ENCODE measurements at places on chromosomes 2 and 18. TPM values are rescaled to one million over a fixed set of nuclear protein-coding genes. Genes with fewer than 3 reads are reported as not detected.
A peak's percentile ranks its signal among the peaks of the same experiment; 100 is the strongest.

GRCh38 chr2:239355139-239355538 is 45.7 kb downstream of the HDAC4 start:
- peak overlapping the region; percentile 58 for H3K27ac ChIP-seq
- DNase-seq = peak; percentile 92
- no peaks in the 10 kb centered on the region for H3K27me3 ChIP-seq
- peaks cover 4% of the 10 kb centered on the region for H3K4me1 ChIP-seq
- H3K36me3 ChIP-seq = peaks cover 17% of the 10 kb centered on the region
- H3K4me3 ChIP-seq = no peak overlapping the region

GRCh38 chr2:152611458-152612231 is 105.6 kb downstream of the PRPF40A start:
- H3K4me1 ChIP-seq = peaks cover 5% of the 10 kb centered on the region
- H3K4me3 ChIP-seq = no peak overlapping the region
- H3K27me3 ChIP-seq = no peaks in the 10 kb centered on the region
- peak overlapping the region; percentile 60 for H3K27ac ChIP-seq
- peak; percentile 85 for DNase-seq
- peaks cover 5% of the 10 kb centered on the region for H3K36me3 ChIP-seq

DNA sequence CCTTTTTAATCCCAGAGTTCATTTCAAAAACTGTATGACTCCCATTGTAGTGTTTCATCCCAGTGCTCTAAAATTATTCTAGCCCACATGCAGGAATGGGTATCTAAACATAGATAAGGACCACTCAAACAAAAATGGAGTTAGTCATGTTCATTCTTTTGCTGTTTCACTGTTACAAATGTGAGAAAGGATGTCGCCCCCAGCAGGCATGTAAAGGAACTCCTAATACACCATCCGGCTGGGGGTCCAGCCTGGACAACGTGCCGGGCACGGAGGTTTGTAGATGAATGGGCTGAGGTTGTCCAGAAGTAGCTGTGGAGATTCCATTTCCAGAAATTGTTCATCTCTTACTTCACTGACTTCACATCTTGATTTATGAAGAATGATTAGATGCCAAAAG is 101.9 kb upstream of the RAB12 start:
- H3K27ac ChIP-seq = no peak overlapping the region
- no peaks in the 10 kb centered on the region for H3K36me3 ChIP-seq
- DNase-seq = no peak
- peaks cover 13% of the 10 kb centered on the region for H3K27me3 ChIP-seq

Gene TNFRSF11A
- total RNA-seq = 2.0 TPM

GRCh38 chr2:239184968-239185903 is 215.6 kb downstream of the HDAC4 start:
- H3K27ac ChIP-seq = no peak overlapping the region
- H3K36me3 ChIP-seq = peaks cover 61% of the 10 kb centered on the region
- H3K4me3 ChIP-seq = no peak overlapping the region
- H3K4me1 ChIP-seq = peaks cover 12% of the 10 kb centered on the region
- no peaks in the 10 kb centered on the region for H3K27me3 ChIP-seq

DNA sequence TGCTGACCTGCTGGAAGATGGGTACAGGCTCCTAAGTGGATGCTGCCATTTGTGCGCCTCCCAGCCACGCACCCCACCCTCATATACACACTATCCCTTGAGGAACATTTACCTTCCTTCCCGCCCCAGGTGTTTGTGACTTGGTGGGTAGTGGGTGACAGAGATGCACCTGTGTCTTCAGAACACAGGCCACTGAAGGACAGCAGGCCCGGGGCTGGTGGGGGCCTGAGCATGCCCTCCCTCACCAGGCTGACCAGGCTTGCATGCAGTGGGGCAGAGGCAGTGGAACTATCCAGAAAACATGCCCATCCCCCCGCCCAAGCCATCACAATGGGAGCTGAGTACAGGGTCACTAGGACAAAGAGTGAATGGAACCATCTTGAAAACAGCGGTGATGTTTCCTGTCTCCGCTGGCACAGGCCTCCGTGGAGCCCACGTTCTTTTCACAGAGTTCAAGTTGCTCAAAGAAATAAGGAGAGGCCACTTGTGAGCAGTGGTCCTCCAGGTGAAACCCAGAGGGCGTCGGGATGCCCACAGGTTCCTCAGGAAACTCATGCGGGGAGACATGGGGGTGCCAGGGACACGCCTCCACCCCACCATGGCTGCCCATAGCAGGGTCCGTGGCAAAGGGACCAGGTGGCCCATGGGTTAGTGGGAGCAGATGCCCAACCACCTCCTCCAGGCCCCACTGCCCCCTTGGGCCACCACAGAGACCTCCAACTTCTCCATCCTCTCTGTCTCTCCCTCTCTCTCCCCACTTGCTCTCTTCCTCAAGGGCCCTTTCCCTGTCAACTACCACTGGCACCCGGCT is 90.9 kb downstream of the MALT1 start:
- H3K4me1 ChIP-seq = peaks cover 3% of the 10 kb centered on the region
- H3K36me3 ChIP-seq = no peaks in the 10 kb centered on the region
- peaks cover 11% of the 10 kb centered on the region for H3K27me3 ChIP-seq
- H3K27ac ChIP-seq = no peak overlapping the region
- no peak overlapping the region for H3K4me3 ChIP-seq

DNA sequence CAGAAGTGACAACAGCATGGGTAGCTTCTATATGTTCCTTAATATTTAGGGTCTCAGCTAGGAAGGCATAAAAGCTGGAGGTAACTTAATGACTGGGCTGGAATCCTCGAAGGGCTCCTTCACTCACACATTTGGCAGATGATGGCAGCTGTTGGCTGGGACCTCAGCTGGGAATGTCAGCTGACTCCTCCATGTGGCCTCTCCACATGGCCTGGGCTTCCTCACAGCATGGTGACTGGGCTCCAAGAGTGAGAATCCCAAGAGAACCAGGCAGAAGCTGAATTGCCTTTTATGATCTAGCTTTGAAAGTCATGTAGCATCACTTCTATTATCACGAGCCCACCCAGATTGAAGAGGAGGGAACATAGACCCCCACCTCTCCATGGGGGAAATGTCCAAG is 54.9 kb downstream of the TET3 start:
- H3K27ac ChIP-seq = no peak overlapping the region
- H3K4me1 ChIP-seq = peaks cover 40% of the 10 kb centered on the region
- DNase-seq = peak; percentile 27
- no peaks in the 10 kb centered on the region for H3K36me3 ChIP-seq

DNA sequence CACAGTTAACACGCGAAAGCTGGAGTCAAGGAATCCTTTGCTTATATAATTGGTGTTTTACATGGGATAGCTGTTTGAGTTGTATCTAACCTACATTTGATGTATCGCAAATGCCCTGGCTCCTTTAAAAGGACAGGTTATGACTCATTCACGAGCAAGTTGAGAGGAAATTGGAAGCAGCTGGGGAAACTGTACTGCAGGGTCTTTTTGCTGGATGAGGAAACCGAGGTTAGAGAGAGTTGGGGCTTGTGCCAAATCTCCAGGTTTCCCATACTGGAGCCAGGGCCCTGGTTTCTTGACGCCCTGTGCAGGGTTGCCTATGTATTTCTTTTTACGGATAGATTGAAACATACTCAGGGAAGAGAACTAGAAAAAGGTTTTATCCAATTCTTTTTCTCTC is 60.0 kb upstream of the SPTBN1 start:
- peaks cover 1% of the 10 kb centered on the region for H3K4me1 ChIP-seq
- no peaks in the 10 kb centered on the region for H3K36me3 ChIP-seq
- DNase-seq = peak; percentile 18
- H3K27ac ChIP-seq = no peak overlapping the region
- H3K27me3 ChIP-seq = no peaks in the 10 kb centered on the region

Gene LYPD6B
- not detected for total RNA-seq

- H3K36me3 ChIP-seq = no peaks in the 10 kb centered on the region
- H3K27me3 ChIP-seq = no peaks in the 10 kb centered on the region
- no peak overlapping the region for H3K4me3 ChIP-seq
- no peak for DNase-seq
Observed at GRCh38 chr2:8086796-8087479, 594.9 kb upstream of the ID2 start.

DNA sequence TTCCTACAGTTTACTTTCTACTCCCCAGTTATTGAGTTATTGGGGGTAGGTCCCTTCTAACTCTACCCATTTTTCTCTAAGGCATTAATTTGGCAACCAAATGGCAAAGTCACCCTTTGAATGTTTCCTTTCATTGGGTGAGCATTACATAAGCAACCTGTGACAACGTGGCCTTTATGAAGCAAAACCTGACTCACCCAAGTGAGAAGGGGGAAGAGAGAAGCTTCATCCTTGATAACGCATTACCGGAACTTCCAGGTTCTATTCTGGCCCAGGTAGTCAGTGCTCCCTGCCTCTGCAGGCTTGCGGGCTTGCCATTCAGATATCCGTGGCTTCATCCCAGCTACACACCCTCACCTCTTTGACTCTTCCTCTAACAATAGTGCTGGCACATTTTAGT is 39.1 kb upstream of the FAM124B start:
- no peak overlapping the region for H3K4me3 ChIP-seq
- H3K27ac ChIP-seq = no peak overlapping the region
- no peaks in the 10 kb centered on the region for H3K27me3 ChIP-seq

Gene LHCGR
- 0.44 TPM for total RNA-seq

Gene FSHR
- total RNA-seq = 0.31 TPM

DNA sequence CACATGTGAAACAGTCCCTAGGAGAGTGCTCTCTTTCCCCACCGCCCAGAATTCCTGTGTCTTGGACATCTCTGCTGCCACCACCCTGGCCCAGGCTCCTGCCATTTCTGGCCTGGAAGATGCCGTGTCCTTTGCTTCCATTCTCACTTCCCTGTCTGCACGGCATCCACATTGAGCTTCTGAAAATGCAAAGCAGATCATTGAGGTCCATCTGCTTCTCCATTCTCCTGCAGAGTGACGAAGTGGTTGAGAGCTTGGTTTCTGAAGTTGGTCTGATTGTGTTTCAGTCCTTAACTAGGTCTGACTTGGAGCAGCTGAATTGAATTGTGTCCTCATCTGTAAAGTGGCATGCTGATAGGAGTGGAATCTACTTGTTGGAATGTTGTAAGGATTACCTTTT is 98.7 kb upstream of the MGAT5 start:
- no peak for DNase-seq
- H3K4me1 ChIP-seq = peaks cover 28% of the 10 kb centered on the region
- peaks cover 7% of the 10 kb centered on the region for H3K36me3 ChIP-seq
- no peak overlapping the region for H3K4me3 ChIP-seq

GRCh38 chr18:56267334-56267733 is 371.1 kb downstream of the TXNL1 start:
- DNase-seq = no peak
- H3K4me3 ChIP-seq = no peak overlapping the region
- no peaks in the 10 kb centered on the region for H3K36me3 ChIP-seq
- H3K27ac ChIP-seq = no peak overlapping the region
- peaks cover 9% of the 10 kb centered on the region for H3K4me1 ChIP-seq
- no peaks in the 10 kb centered on the region for H3K27me3 ChIP-seq

DNA sequence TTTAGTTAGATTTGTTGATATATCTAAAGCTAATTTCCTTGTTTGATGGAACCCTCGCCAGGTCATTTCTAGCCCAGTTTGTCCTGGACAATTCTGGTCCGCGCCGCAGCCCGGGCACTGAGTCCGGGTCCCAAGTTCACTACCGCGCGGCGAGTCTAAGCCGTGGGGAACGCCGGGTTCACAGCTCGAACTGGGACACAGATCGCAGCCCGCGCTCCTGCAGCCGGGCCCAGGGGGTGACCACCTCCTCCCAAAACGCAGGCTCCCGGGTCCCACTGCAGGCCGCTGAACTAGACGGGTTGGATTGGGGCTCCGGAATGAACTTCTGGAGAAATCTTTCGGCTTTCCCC is 681 bp downstream of the ACADL start:
- H3K4me1 ChIP-seq = no peaks in the 10 kb centered on the region

Gene IL1R1
- total RNA-seq = 7.5 TPM

Gene TSHZ1
- total RNA-seq = 16.0 TPM

- no peak overlapping the region for H3K27ac ChIP-seq
- peaks cover 41% of the 10 kb centered on the region for H3K36me3 ChIP-seq
- no peak for DNase-seq
- no peaks in the 10 kb centered on the region for H3K4me1 ChIP-seq
- no peak overlapping the region for H3K4me3 ChIP-seq
- no peaks in the 10 kb centered on the region for H3K27me3 ChIP-seq
Observed at GRCh38 chr2:38682008-38682575, 16.2 kb downstream of the GALM start.

DNA sequence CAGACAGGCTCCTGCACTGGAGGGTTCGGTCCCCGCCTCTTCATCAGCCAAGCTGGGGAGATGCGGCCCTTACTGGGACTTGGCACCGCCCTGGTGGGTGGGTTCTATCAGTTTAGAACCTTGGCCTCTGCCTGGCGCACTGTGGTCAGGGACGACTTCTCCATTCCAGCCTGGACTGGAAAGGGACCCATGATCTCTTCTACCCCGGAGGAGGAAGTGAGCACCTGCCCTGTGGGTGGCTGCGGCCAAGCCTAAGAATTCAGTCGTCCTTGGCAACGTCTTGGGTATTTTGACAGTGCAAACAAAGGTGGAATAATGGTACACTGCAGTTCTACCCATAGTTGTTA is 106.9 kb upstream of the CD302 start:
- H3K27ac ChIP-seq = no peak overlapping the region
- peak; percentile 44 for DNase-seq
- peaks cover 16% of the 10 kb centered on the region for H3K27me3 ChIP-seq

Gene SEH1L
- total RNA-seq = 16.6 TPM

GRCh38 chr2:12178289-12179080 is 432.1 kb downstream of the LPIN1 start:
- H3K4me3 ChIP-seq = no peak overlapping the region
- peaks cover 35% of the 10 kb centered on the region for H3K4me1 ChIP-seq
- no peaks in the 10 kb centered on the region for H3K27me3 ChIP-seq
- no peak overlapping the region for H3K27ac ChIP-seq

DNA sequence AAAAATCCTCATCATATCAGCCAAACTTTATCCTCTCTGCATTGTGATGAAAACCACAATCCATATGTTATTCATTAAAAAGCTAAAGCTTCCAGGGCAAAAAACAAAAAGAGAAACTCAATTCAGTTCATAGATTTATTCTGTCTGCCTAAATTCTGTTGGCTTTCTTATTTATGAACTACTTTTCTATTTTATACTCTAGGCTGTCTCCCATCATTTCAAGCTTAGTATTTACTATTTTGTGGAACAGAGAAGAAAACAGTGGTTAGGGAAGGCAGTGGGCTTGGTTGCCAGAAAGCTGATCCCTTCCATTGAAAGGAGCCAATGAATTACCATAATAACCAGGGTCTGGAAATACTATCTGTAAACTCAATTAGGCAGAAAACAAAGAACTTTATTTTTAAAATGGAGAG is 71.8 kb downstream of the RAPH1 start:
- peaks cover 14% of the 10 kb centered on the region for H3K36me3 ChIP-seq
- no peaks in the 10 kb centered on the region for H3K4me1 ChIP-seq
- H3K4me3 ChIP-seq = no peak overlapping the region
- peak overlapping the region; percentile 73 for H3K27ac ChIP-seq
- no peaks in the 10 kb centered on the region for H3K27me3 ChIP-seq

Gene CD8A
- total RNA-seq = 0.09 TPM

Gene MRPS9
- total RNA-seq = 31.0 TPM

Gene ANKRD30B
- total RNA-seq = under 0.01 TPM

Gene CPLX4
- not detected for total RNA-seq

Gene QPCT
- 6.3 TPM for total RNA-seq

- H3K4me3 ChIP-seq = peak overlapping the region; percentile 90
- DNase-seq = no peak
- peaks cover 5% of the 10 kb centered on the region for H3K4me1 ChIP-seq
- H3K27me3 ChIP-seq = no peaks in the 10 kb centered on the region
- peaks cover 7% of the 10 kb centered on the region for H3K36me3 ChIP-seq
Observed at GRCh38 chr18:67514901-67515540, 1.5 kb downstream of the DSEL start.

Gene UGT1A4
- not detected for total RNA-seq

Data from muscle of leg (tissue), 16 donors.